ENCODE measurements at places on chromosomes 16 and 17.

GRCh38 chr17:81918832-81919545 lies 1.0 kb upstream of the SIRT7 start:
- no peak for DNase-seq

- DNase-seq, result no peak
Observed at GRCh38 chr16:83901101-83901500, 2.2 kb downstream of the MLYCD start.

DNA sequence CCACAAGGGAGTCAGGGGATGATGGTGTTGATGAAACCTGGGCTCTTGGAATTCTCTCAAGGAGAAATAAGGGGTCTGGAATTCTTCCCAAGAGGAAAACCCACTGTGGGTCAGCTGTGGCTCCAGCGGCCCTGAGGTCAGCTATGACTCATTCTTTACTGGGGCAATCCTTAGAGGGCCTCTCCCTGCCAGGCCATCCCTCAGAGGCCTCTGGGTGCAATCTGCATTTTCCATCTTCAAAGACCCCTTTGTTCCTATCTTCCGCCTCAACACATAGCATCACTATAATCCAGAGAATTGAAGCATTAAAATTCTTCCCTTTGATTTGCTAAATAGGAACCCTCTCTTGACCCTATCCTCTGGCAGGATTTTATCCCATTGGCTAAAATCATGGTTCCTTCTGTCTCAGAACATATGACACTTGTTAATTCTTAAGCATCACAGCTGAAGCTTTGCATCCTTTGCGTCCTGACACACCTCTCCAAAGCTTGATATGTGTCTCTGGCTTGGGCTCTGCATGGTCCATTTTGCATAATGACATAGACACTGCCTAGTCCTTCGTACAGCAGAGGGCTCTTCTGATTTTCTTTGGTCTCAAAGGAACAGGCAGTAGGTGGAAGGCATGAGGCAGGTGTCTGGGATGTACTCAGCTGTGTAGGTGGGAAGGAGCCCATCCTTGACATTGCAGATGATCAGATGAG lies 4.4 kb upstream of the KRT37 start:
- no peak for DNase-seq

GRCh38 chr17:78883089-78883532 lies 19.9 kb downstream of the CEP295NL start:
- peak; percentile 90 for DNase-seq

DNA sequence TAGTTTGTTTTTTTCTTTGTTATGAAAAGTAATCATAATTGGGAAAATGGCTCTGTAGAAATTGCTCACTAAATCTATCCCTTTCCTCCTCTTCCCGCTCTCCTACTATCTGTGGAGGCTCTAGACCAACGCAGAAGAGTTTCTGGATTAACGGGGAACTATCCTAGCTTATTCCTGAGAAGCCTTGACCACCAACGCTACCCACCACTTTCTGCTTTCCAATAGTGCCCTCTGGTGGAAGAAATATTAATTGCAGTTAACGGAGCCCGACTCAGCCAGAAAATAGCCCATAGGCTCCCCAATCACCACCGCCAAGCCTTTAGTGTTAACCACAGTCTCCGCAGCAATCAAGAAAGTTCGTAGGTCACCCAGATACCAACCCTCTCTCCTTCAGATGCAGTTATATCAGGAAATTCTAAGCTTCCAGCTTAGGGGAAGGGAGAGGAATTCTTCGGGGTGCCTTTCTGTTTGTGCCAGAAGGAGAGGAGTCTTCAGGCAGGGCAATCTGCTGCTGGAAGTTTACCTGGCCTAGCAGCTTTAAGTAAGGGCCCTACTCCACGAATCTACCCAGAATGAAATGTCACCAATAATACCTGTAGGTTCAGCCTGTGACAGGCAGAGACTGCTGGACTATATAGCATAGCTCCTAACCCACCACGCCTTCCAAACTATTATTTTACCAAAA lies 23.0 kb upstream of the NSRP1 start:
- no peak for DNase-seq

- no peak for DNase-seq
Observed at GRCh38 chr17:76554131-76554530, 14.3 kb downstream of the PRCD start.

GRCh38 chr17:45755050-45755449 lies 29.1 kb upstream of the CRHR1 start:
- DNase-seq, result no peak

DNA sequence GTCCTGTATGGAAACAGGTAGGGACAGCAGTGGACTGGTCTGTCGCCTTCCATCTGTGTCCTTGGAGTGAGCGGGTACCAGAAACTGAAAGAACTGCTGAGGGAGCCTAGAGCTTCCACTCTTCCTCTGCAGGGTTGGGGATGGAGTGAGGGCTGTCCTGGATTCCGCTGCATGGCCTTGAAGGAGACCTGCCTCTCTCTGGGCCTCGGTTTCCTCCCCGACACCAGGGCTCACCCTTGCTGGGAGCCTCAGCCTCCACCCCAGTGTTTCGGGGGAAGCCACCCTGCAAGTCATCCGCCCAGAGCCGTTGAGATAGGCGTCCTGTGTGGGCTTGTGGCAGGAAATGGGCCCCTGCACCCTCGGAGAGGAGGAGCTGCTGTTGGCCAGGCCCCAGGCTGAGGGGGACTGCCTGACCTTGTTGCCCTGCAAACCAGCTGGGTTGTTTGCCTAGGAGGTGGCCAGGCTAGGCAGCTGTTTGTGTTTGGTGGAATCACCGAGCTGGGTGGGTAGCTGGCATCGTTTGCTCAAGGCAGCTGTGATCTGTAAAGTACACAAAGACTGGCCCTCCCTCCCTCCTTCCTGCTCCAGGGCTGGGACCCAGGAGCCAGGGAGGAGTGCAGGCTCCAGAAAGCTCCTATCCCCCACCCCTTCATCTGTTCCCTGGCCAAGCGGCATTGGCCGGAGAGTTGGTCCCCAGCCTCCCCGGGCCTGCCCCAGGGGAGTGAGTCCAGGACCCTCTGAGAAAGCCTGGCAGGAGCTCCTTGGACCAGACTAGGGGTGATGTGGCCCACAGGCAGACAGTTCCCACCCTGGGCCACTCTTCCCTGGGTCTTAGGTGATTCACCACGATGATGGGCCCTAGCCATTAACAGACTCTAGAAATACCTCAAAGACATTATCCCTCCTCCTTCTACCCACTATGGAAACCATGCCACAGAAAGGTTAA lies 1.3 kb downstream of the RAB37 start:
- DNase-seq, result no peak

- no peak for DNase-seq
Observed at GRCh38 chr16:47970291-47970931, 185.4 kb downstream of the ABCC12 start.

- no peak for DNase-seq
Observed at GRCh38 chr17:28579526-28579925, 2.8 kb upstream of the ALDOC start.

GRCh38 chr17:71938340-71939010 lies 182.3 kb upstream of the SOX9 start:
- DNase-seq, result no peak

- no peak for DNase-seq
Observed at GRCh38 chr16:79628501-79628975, 28.0 kb upstream of the MAF start.

- no peak for DNase-seq
Observed at GRCh38 chr16:81836279-81837054, 57.4 kb downstream of the PLCG2 start.

DNA sequence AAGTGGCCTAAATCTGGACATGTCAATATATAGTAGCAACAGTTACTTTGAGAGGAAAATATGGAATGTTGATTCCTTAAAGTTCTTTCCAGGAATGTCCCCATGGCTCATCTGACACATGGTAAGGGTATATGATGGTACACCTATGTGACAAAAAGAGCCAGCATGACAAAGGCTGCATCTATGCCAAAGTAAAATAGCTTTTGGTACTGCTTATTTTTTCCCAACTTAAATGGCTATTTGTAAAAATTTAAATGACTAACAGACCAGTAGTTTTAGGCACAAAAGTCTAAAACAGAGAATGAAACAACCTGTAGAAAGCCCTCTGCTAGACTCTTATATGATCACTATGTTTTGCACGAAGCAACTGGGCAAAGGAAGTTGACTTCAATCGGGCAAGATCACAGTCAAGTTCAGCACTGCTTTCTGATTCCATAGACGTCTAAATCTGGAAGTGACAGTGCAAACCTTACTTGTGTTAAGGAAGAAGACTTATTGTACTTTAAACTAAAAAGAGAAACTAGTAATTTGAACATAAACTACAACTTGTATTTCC lies 135.1 kb downstream of the SKAP1 start:
- no peak for DNase-seq

DNA sequence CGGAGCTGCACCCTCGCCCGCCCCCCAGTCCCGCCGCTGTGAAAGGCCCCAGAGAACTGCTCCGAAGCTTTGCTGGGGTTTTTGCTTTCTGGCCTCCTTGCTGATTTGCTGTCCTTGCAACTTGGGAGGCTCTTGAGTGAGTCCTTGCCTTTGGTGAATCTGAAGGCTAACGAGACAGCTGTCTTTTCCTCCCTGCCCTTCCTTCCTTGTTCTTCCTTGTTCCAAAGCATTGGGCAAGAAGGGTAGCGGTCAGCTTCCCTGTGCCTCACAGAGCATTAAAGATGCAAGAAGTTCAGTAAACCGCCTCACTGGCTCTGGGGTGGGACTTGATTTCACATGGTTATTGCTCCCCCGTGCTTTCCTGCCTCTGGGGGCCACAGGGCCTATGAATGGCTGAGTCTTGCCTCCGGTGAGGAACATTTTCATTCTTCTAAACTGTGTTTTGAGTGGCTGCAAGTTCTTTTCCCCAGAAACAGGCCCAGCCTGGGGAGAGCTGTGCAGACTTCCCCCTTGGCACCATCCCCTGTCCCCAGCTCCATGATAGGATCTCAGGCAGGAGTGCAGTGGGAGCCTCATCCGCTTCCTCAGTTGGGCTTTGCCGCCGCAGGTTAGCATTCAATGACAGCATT lies 1.4 kb downstream of the YPEL2 start:
- DNase-seq, result no peak

- DNase-seq, result no peak
Observed at GRCh38 chr17:28547623-28548416, 4.6 kb downstream of the UNC119 start.

Data from HS-5 (cell line).